ENCODE measurements at places on chromosomes 3 and 15.

- peak; percentile 52 for DNase-seq
These were observed 7.5 kb downstream of the GNB5 start for GRCh38 chr15:52183562-52184173.

DNA sequence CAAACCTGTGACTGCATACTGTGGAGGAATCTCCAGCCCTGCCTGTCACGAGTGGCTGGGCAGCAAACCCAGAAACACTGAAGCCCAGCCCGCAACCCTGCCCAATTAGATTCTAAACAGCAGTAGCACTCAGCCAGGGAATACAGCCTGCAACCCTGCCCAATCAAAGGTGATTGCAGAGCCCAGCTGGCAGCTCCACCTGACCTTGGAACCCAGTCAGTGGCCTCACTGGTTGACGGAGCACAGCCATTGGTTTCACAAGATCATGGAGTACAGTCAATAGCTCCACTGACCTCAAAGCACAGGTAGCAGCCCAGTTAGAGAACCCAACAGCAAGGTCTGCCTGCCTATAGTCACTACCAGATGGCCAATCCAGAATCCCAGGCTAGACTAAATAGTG, 35.2 kb upstream of the MYLK start:
- DNase-seq, result no peak

GRCh38 chr3:115927197-115927596, 303.9 kb downstream of the GAP43 start:
- no peak for DNase-seq

GRCh38 chr3:67324554-67324953, 326.4 kb downstream of the KBTBD8 start:
- no peak for DNase-seq

DNA sequence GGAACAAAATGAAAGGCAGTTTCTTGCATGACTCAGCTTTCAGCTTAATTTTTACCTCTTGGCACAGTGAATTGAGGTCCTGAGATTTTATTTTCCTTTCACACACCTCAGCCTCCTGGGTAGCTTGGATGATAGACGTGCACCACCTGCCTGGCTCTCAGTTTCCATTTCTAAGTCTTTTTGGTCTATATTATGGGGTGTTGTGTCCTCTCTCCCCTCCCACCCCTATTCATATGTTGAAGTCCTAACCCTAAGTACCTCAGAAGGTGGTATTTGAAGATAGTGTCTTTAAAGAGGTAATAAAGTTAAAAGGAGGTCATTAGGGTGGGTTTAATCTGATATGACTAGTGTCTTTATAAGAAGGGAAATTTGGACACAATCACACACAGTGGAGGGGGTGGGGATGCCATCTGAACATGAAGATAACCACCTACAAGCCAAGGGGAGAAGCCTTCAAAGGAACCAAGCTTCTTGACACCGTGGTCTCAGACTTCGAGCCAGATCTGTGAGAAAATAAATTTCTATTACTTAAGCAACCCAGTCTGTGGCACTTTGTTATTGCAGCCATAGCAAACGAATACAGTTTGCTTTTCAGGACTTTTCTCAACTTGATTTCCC, 85.2 kb downstream of the STRIT1 start:
- DNase-seq, result no peak

- DNase-seq, result no peak
These were observed 192.2 kb downstream of the SUCLG2 start for GRCh38 chr3:67462187-67462586.

- DNase-seq, result no peak
These were observed 149.6 kb downstream of the RORA start for GRCh38 chr15:61079529-61079928.
